ENCODE measurements at places on chromosomes 1 and 21.

DNA sequence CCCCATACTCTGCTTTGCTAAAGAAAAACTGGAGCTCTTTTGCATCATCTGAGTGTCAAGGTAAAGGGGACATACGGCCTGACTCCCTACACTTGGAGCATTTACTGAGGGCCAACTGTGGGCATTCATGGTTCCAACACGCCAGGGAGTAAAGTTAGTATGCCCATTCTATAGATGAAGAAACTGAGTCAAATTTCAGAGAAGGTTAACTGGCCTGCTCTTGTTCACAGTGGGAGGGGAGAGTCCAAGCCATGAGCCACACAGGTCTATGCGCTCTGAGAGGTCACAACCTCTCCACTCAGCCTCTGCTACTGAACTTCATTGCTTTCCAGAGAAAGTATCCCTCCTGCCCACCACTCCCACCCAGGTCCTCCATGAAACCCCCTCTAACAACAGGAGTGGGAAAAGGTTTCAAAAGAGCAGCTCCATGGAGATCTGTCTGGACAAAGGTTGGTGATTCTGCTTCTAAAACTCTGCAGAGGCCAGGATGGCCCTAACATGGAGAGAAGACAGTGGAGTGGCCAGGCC, 6.8 kb upstream of the KCNN3 start:
- DNase-seq = no peak

GRCh38 chr21:25637851-25638659, 1.0 kb upstream of the JAM2 start:
- DNase-seq = no peak

- DNase-seq = no peak
Observed at GRCh38 chr1:240073097-240073496, 18.6 kb upstream of the FMN2 start.

GRCh38 chr21:46371204-46372013, 47.5 kb downstream of the PCNT start:
- DNase-seq = no peak

DNA sequence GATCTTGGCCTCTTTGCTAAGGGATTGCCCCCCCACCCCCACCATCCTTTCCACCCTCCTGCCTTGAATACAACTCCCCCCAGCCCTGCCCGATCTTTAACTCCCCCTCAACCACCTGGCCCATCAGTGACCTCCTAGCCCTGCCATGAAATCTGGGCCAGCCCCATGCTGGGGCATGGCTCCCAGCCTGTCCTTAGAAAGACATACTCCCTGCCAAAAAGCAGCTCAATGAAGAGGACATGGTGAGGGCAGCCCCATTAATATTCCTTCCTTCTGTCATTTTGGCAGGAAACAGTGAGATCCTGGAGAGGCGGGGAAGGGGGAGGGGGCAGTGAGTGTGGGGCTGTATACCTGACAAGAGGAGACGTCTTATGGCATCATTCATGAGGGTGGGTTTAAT, 66.8 kb upstream of the DISP3 start:
- DNase-seq = no peak

- DNase-seq = no peak
Observed at GRCh38 chr1:197892684-197893083, 9.7 kb upstream of the C1orf53 start.

GRCh38 chr1:8910331-8910730, 31.8 kb upstream of the ENO1 start:
- DNase-seq = no peak
